Nephron progenitor cell (in vitro differentiated cells): ENCODE measurements at places on chromosomes 3 and 15.

DNA sequence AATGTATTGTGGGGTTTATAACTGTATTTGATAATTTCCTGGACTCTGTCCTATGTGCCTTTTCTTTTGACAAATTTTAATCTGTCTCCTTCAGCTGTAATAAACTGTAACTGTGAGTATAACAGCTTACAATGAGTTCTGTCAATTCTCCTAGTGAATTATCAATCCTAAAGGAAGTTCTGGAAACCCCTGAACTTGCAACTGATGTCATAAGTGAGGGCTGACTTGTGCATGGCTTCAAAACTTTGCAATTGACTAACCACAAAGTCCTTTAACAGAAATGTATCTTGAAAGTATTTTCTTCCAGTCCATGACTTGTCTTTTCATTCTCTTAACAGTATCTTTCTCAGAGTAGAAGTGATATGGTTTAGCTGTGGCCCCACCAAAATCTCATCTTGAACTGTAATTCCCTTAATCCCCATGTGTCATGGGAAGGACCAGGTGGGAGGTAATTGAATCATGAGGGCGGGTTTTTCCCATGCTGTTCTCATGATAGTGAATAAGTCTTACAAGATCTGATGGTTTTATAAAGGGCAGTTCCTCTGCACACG is 108.3 kb downstream of the TFDP2 start:
- no peak for DNase-seq

GRCh38 chr15:71139241-71139640 is 24.0 kb downstream of the THSD4 start:
- DNase-seq, result no peak

DNA sequence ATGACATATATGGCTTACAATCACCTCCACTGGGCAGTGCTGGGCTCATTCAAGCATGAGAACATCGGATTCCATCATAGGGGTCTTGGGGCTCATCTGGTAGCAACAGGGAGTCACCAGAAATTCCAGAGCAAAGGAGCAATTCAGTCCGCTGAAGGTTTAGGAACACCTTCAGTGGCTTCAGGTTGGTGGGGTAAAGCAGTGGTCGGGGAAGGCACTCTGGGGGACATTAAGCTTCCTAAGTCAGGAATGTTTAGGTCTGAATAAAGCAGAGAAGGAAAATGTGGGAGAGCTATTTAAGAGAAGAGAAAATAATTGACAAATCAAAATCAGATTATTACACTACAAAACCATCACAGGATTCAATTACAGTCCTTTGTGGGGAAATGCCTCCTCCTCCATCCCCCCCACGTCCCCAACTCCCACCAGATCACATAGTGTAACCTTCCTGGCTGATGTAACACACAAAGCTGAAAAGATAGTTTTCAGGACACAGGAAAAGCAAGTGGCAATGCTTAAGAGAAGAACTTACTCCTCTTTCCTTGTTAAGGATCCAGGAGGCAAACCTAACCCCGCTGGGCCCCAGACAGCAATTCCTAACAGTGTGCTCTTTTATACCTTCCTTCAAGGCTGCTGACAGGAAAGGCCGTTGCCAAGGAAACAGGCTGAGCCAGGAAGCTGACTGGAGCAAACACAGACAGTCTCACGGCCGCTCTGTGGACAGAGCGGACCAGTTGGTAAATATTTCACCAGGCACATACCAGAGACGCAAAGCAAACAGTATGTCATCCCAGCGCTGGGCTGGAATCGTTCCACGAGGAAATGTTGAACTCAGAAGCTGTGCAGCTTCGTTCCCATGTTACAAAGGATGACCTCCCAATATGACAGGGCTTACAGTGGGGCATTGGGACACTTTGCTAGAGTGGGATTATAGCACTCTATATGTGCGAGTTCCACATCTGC is 57.5 kb upstream of the LMCD1 start:
- peak; percentile 73 for DNase-seq

DNA sequence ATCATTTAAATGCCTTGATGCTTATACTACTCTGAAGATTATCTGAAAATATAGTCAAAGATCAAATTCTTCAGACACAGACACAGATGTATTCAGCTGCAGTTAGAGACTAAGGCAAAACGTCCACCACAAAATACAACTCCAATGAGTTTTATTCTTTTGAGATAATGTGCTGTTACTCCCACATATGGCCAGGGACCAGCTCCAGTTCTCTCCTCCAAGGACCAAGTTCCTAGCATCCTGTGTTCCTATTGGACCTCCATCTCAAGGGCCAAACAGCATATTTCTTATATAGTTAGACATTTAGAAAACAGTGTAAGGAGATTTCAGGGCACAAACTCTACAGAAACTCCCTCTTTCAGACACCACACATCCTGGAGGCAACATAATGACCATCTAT is 27.1 kb downstream of the IP6K1 start:
- no peak for DNase-seq

- no peak for DNase-seq
These were observed 105.7 kb upstream of the MCTP2 start for GRCh38 chr15:94125698-94126097.

DNA sequence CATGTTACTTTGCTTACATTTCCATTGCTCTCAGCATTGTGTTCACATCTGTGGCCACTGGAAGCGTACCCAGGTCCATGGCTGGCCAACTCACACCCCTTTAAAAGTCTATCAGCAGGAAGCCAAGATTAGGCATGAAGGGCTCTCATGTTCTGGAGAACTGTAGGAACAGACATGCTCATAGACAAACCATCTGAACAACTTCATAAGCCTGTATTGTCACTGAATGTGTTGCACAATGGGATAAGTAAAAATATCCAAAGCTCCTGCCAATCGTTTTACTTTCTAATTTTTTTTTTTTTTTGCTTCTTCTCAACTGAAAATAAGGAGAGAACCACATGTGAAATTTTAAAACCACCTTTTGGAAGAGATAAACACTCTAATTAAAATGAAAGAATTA is 6.4 kb downstream of the RPLP1 start:
- no peak for DNase-seq

- no peak for DNase-seq
These were observed 95.8 kb downstream of the RAP2B start for GRCh38 chr3:153257673-153258351.

- no peak for DNase-seq
These were observed 773.9 kb upstream of the CADM2 start for GRCh38 chr3:84184937-84185336.

DNA sequence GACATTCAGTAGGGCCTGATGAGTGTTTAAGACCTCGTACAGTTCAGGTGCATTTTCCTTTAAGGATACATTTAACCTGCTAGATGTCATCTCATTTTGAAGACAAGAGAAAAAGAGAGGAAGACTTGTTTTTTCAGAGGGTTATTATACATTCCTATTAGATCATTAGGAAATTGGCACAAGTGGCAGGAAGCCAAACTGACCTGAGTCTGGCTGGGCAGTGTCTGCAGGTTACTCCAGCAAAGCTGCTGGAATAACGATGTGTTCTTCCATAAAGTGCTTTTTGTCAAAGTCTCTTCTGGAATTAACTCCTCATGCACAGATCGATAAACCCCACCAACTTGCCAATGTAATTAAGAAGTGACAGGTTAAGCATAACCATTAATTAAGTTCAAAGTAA is 396.4 kb upstream of the TPRG1 start:
- no peak for DNase-seq
